CD4-positive, alpha-beta T cell treated with Interleukin-17A for 1 hour (primary cell): ENCODE measurements at places on chromosomes 13 and 19.

DNA sequence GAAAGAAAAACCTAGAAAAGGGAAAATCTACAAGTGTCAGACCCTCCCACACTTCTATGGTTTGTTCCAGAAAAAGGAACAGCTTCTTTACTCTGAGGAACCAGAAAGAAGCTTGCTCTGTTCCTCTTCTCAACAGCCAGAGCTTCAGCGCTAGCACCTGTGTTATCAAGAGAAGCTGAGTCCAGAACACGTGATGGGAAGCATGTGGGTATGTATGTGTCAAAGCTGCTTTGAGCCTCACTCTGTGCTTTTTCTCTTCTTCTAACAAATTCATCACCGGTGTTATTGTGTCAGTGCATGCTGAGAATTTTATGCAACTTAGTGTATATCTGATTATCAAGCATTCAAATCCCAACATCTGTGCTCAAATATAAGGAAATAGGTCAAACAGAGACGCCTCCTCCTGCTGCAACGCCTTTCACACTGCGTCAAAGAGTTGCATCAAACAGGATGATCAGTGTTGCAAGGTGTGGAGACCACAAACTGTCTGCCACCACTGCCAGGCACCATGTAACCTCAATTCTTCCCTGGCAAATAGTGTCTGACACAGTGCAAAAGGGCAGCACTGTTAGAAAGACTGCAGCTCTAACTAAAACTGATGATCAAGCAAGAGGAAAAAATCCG is 83.9 kb downstream of the LRRC63 start:
- DNase-seq = peak; percentile 78

GRCh38 chr13:41833831-41834230 is 127.1 kb downstream of the VWA8 start:
- DNase-seq = no peak

DNA sequence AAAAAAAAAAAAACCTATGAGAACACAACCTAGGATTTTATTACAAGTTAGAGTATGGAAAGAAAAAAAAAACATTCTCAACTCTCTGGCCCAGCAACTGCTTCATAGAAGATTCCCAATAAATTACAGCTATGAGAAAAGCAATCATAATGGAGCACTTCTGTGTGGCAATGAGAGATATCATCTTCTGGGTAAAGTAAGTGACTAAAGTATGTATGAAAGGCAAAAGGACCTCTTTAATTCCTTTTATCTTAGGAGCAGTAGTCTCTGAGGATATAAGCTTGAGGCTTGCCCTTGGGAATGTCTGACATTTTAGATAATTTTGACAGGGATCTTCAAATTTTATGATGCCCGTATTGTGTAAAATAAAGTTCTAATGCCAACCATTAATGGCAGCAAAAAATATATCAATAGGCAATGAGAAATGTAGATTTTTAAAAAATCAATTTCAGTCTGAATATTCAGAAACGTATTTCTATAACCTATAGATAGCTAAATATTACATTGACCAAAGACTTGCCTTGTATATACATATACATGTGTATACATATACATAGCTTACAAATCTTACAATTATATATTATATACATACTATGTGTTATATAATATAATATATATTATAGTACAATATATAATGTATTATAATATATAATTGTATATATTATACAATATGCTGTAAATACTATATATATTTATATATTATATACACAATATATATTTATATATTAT is 823.9 kb upstream of the SLITRK1 start:
- no peak for DNase-seq

DNA sequence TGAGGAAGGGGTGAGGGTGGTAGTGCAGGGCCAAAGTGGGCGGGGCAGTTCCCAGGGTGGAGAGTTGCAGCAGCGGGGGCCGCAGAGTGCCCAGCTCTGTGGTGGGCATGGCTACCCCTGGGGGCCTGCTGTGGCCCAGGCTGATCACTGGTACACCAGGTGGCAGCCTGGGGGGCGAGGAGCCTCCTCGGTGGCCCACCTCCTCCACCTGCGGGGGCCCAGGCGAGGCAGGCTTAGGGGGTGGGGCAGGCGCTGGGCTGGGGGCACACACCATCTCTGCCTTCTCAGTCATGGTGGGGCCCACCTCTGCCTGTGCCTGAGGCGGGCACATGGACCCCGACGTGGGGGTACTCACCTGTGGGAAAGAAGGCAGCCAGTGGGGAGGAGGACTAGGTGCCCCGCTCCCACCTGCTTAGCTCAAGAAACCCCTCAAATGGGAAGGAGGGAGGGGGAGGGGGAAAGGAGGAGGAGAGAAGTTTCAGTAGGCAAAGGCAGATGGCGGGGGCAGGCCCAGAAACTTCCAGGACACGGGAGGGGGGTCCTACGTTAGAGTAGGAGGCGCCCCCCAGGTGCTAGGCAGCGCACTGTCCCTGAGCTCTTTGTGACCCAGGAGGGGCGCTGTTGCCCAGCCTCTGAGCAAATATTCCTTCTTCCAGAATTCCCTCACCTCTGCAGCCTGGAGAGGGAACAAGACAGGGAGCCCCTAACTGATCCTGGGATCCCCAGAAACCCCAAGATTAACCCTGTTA is 1.6 kb downstream of the LYL1 start:
- DNase-seq = no peak

DNA sequence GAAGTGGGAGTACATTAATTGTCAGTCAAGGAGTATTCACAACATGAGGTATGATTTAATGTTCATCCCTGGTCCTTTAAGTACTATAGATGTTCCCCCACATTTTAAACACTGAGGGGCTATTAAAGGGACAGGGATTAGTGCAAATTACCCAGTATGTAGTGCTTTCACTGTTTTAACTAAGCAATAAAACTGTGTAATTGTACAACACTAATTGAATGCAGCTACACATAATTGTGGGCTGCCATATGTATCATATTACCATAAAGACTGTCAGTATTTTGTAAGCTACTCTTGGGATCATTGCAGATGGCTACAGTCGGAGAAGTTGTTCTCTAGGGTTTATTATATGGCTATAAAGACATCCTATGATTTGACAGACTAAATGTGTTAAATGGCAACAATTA is 316.6 kb downstream of the DCLK1 start:
- DNase-seq = no peak

GRCh38 chr13:20840568-20840967 is 62.0 kb downstream of the XPO4 start:
- no peak for DNase-seq

DNA sequence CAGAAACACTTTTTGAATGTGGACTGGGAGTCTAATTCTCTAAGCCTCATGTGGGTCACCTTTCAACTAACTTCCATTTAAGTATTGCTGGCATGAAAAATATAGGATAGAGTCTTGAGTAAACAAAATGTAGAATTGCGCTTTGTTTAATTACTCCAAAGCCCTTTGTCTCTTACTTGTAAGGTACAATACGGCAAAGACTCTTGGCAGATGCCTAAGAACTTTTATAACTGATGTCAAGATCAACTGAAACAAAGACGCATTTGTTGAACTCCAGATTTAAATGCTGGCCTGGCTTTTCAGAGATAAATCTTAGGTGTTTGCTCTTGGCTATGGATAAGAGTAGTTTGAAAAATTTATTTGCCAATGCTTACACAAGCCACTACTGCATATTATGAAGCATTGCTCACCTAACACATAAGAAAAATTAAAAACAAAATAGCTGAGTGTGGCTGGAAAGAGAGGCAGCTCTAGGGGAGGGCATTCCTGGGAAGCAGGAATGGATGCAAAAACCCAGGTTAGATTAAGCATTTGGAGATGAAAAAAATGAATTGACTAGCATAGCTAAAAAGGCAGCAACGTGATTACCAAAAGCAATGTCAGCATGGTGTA is 107.3 kb upstream of the STARD13 start:
- no peak for DNase-seq

GRCh38 chr13:38941353-38941945 is 49.2 kb downstream of the STOML3 start:
- DNase-seq = no peak

DNA sequence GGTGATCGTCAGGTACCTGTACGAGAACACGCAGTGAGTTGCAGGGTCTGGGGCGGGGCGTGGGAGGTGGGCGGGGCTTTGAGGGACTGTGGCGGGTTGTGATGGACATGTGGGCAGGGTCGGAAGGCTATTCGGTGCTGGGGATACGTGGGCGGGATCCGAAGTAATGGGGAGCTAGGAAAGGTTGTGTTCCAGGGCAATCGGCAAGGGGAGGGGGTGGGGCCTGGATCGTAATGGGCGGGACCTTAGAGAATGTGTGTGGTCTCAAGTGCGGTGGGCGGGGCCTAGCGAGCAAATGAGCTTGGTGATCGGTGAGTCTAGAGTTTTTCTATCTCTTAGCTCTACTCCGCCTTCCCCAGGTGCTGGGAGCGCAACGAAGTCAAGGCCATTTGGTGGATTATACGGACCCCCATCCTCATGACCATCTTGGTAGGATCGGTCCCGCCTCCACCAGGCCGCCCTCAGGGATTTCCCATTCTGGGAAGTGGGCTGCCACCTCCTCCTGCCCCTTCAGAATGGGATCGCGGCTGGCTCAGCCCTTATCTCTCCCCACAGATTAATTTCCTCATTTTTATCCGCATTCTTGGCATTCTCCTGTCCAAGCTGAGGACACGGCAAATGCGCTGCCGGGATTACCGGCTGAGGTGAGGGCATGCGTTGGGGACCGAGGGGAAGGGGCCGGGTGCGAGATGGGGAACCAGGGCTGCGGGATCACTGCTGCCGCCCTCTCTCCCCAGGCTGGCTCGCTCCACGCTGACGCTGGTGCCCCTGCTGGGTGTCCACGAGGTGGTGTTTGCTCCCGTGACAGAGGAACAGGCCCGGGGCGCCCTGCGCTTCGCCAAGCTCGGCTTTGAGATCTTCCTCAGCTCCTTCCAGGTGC is 9.6 kb downstream of the GIPR start:
- peak; percentile 87 for DNase-seq

GRCh38 chr19:18226956-18227780 is 930 bp upstream of the PDE4C start:
- DNase-seq = no peak

- peak; percentile 57 for DNase-seq
Measured at GRCh38 chr19:38684078-38684861, 36.8 kb downstream of the ACTN4 start.

GRCh38 chr19:49875857-49876421 is 1.2 kb downstream of the AKT1S1 start:
- peak; percentile 70 for DNase-seq

GRCh38 chr13:74132776-74133656 is 1.2 kb downstream of the KLF12 start:
- peak; percentile 62 for DNase-seq

DNA sequence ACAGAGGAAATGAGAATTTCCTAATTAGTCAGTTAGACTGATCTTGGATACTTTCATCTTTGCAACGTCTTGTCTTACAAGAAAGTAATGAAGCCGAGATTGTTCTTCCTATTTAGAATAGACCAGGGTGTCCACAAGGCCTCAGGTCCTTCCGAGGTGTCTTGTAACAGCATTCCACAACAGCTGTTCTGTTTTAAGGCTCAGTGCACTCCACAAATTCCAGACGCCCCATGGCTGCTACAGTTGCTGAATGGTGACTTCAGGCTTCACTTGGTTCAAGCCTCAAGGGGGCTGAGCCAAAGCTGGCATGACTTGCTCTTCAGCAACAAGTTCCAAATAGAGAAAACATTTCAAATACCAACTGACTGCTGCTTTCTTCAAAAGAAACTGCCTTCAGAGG is 143.4 kb downstream of the SHISA2 start:
- DNase-seq = no peak

DNA sequence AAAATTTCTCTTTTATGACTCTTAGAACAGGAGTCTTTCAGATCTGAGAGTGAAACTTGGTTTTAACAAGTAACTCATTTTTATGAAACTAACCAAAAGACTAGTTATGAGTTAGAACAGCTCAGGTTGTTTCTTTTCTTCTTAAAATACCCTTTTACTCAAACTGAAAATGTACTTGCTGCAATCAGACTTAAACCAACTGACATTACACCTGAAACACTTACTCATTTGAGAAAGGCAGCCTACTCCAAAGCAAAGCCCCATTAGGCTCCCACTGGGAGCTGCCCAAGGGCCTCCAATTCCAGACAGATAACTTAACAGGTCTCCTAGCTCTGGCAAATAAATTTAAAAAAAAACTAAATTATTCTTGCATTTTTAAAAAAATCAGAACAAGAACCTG is 3.6 kb downstream of the FOXO1 start:
- no peak for DNase-seq

DNA sequence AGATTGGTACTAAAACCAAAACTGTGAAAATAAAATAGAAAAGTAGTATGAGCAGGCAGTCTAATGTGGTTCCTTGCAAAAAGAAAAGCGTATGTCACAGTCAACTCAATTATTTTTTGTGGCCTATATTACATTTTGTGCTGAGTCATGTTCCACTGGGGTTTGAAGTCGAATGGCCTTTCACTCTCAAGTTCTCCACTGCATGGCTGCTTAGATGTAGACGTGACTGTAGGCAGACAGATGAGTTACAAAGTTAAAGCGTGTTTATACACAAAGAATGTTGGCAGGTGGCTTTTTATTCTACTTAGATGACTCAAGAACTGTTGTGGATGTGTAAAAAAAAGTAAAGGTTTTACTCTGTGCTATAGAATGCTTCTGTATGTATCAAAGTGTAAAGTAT is 133.9 kb downstream of the SLITRK6 start:
- DNase-seq = no peak

GRCh38 chr13:101341464-101341863 is 74.8 kb downstream of the NALCN start:
- no peak for DNase-seq

DNA sequence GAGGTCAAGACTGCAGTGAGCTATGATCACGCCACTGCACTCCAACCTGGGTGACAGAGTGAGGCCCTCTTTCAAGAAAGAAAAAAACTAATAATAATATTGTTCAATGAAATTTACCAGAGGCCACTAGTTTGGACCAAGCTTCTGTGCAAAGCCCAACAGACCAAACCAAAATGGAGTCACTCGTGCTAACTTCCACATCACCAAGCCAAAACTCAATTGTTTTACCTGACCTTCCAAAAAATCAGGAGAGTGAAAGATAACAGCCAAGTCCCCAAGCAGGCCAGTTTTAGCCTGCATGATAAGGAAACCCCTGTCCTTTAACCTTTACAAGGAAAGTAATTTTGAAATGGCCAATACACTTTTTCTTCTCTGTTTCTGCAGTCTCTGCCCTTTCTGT is 20.0 kb downstream of the LYPD3 start:
- DNase-seq = no peak

DNA sequence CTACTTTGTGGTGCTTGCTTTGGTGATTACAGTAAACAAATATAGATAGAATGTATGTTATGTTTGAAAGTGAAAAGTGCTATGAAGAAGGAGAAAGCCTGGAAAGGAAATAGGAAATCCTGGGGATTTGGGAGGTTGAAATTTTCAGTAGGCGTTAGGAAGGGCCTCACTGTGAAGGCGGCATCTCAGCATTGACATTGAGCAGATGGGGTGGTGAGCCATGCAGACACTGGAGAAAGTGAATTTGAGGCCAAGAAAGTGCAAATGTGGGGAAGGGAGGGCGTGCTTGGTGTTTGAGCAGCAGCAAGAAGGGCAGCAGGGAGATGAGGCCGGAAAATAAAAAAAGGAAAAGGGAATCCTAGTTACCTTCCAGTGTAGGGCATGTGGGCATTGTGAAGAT is 20.3 kb downstream of the SOX21 start:
- no peak for DNase-seq
